Myometrial cell (primary cell): ENCODE measurements at places on chromosomes 3 and 15. TPM values are rescaled to one million over a fixed set of nuclear protein-coding genes. Genes with fewer than 3 reads are reported as not detected.

The TOPAZ1 gene
- not detected in 2 replicates for total RNA-seq

The SKOR1 gene
- under 0.01 TPM in 1 of 2 replicates, not detected in the other for total RNA-seq

The MUC20 gene
- total RNA-seq, result 1.7 TPM in 1 of 2 replicates, not detected in the other

The CHRNA5 gene
- total RNA-seq, result 1.2 and 7.3 TPM in 2 replicates

The LRRC28 gene
- total RNA-seq, result 28.0 and 43.5 TPM in 2 replicates

The CASR gene
- not detected in 2 replicates for total RNA-seq

The FAM107A gene
- under 0.01 TPM in 1 of 2 replicates, not detected in the other for total RNA-seq

The ILDR1 gene
- total RNA-seq, result 0.53 TPM in 1 of 2 replicates, not detected in the other

The EBLN2 gene
- 0.29 and 0.35 TPM in 2 replicates for total RNA-seq

The EPB42 gene
- not detected in 2 replicates for total RNA-seq

The LRRC2 gene
- total RNA-seq, result 0.18 TPM in 1 of 2 replicates, not detected in the other

The FMN1 gene
- 1.2 TPM in 2 replicates for total RNA-seq

The PSTPIP1 gene
- 0.18 TPM in 1 of 2 replicates, not detected in the other for total RNA-seq

The ARNT2 gene
- 6.2 and 9.5 TPM in 2 replicates for total RNA-seq

The ARGFX gene
- not detected in 2 replicates for total RNA-seq

The MKRN3 gene
- total RNA-seq, result not detected in 2 replicates
